ENCODE measurements at places on chromosomes 13 and 19. TPM values are rescaled to one million over a fixed set of nuclear protein-coding genes. Genes with fewer than 3 reads are reported as not detected.

ZNF99 gene
- not detected for total RNA-seq

ATP8A2 gene
- total RNA-seq = 13.8 TPM

MISP gene
- total RNA-seq = 20.8 TPM

DHDH gene
- total RNA-seq = 3.4 TPM

PBX4 gene
- 2.1 TPM for total RNA-seq

CGB3 gene
- 6.1 TPM for total RNA-seq

ASPDH gene
- total RNA-seq = not detected

TRMT1 gene
- 48.1 TPM for total RNA-seq
